ENCODE measurements at places on chromosomes 13 and 19. TPM values are rescaled to one million over a fixed set of nuclear protein-coding genes. Genes with fewer than 3 reads are reported as not detected.

The GPR32 gene
- not detected for total RNA-seq

The CGB3 gene
- not detected for total RNA-seq

The TRAPPC2B gene
- total RNA-seq = 11.7 TPM

The ZNF814 gene
- total RNA-seq = 10.3 TPM

The RUBCNL gene
- 0.16 TPM for total RNA-seq

The COMMD6 gene
- 126 TPM for total RNA-seq

The ZNF442 gene
- 0.98 TPM for total RNA-seq

The ZNF579 gene
- total RNA-seq = 7.9 TPM

The MEF2B gene
- 0.27 TPM for total RNA-seq

The LRP3 gene
- 15.0 TPM for total RNA-seq

Measured in fibroblast of the aortic adventitia (primary cell).